ENCODE measurements at places on chromosomes 7 and 10. TPM values are rescaled to one million over a fixed set of nuclear protein-coding genes. Genes with fewer than 3 reads are reported as not detected.

Gene WNT8B
- total RNA-seq: 0.44 TPM

Gene TUBAL3
- total RNA-seq: not detected

Gene HHEX
- 0.54 TPM for total RNA-seq

Gene OR2A1
- not detected for total RNA-seq

Gene PLCE1
- total RNA-seq: 3.2 TPM

Gene ACSM6
- total RNA-seq: not detected

Gene NKX2-3
- total RNA-seq: not detected

Gene GPR15LG
- not detected for total RNA-seq

Gene HK1
- total RNA-seq: 47.4 TPM

Gene CASD1
- total RNA-seq: 22.3 TPM

Gene ACHE
- 3.6 TPM for total RNA-seq

Gene SFTPA1
- not detected for total RNA-seq

Gene ZNF503
- 2.0 TPM for total RNA-seq

Gene DYDC2
- total RNA-seq: not detected

Gene EBLN1
- total RNA-seq: not detected

Gene TAS2R41
- total RNA-seq: not detected

Gene DKK1
- total RNA-seq: 932 TPM

Gene CPED1
- total RNA-seq: 21.5 TPM

Gene ZNF239
- 14.3 TPM for total RNA-seq

Gene GPR22
- total RNA-seq: not detected

Gene TFPI2
- not detected for total RNA-seq

Gene ALOX5
- not detected for total RNA-seq

Gene UCN3
- not detected for total RNA-seq

Gene SLC26A5
- total RNA-seq: not detected

Gene AKR1B15
- total RNA-seq: not detected

Gene FOXI2
- total RNA-seq: not detected

Gene CTAGE4
- total RNA-seq: not detected

Gene ENTPD1
- not detected for total RNA-seq

Gene TAS2R3
- total RNA-seq: not detected

Gene TMEM236
- not detected for total RNA-seq

Gene GRID1
- not detected for total RNA-seq

Gene TBATA
- not detected for total RNA-seq

Gene STK31
- not detected for total RNA-seq

Gene CC2D2B
- not detected for total RNA-seq

Gene AGR3
- total RNA-seq: not detected

Gene ARHGEF5
- not detected for total RNA-seq

Gene SLC29A4
- 12.5 TPM for total RNA-seq

Gene SPDYE16
- not detected for total RNA-seq

Gene AEBP1
- 0.43 TPM for total RNA-seq

Gene ACTL6B
- 0.14 TPM for total RNA-seq

Gene SPAM1
- total RNA-seq: not detected

Gene CLCN1
- not detected for total RNA-seq

Gene SGCE
- total RNA-seq: 12.8 TPM

Gene PDZD7
- 4.5 TPM for total RNA-seq

Gene TMEM106B
- 57.2 TPM for total RNA-seq

Data from G401 (cell line).